ENCODE measurements at places on chromosomes 6 and 20.

GRCh38 chr6:155040901-155041650 lies 46.0 kb downstream of the TIAM2 start:
- DNase-seq, result peak; percentile 83

GRCh38 chr6:28802417-28803336 lies 121.1 kb downstream of the TRIM27 start:
- peak; percentile 72 for DNase-seq

DNA sequence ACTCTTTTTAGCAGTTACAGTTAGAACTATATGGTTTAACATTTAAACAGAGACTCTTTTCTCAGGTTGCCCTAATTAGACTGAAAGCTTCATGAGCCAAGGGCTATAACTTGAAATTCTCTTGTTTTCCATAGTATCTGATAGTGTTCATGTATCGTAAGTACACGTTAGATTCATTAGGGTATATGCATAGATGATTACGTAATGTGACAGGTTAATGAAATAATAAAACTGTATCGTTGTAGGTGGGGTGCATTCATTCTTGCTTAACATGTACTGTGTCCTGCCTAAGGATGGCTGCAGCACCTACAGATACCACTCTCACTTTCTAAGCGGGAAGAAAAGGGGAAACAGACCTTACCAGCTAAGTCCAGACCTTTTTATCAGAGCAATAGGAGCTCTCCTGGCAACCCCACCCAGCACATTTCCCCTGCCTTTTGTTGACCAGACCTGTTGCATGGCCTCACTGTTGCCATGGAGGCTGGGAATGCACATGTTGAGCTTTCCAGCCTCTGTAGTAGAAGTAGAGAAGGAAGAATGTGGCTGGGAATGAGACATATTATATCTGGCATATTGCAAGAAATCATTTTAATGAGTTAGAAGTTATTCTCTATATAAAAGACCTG lies 83.0 kb downstream of the MAP3K4 start:
- no peak for DNase-seq

DNA sequence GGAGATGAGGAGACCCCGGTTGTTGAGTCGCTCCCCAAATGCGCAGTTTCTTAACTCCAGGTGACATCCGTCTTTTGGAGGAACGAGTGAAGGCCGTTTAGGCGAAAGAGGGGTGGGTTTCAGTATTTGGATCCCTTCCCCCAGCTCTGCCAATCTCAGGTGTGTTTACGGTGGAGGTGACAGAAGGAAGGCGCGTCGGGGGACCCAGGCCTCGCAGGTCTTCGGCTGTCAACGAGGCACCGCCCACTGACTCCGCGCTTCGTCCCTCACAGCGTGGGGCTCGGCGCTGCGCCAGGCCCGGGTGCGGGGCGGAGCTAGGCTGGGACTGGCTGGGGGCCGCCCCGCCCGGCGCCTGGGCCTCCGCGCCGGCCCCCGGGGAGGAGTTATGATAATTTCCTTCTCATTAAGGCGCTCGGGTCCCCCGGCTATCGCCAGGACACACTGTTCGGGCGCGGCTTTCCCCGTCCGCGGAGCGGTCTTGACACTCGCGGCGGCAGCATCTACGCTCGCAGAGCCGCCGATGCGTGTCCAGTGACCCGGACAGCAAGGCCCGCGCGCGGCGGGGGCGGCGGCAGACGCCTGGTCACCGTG lies at the start of gene TFAP2C:
TSS of gene TFAP2C (plus strand) at position 434 of the 591 bp plus-strand sequence. CDS start 239 bp downstream, outside the sequence.
- peak; percentile 96 for DNase-seq

DNA sequence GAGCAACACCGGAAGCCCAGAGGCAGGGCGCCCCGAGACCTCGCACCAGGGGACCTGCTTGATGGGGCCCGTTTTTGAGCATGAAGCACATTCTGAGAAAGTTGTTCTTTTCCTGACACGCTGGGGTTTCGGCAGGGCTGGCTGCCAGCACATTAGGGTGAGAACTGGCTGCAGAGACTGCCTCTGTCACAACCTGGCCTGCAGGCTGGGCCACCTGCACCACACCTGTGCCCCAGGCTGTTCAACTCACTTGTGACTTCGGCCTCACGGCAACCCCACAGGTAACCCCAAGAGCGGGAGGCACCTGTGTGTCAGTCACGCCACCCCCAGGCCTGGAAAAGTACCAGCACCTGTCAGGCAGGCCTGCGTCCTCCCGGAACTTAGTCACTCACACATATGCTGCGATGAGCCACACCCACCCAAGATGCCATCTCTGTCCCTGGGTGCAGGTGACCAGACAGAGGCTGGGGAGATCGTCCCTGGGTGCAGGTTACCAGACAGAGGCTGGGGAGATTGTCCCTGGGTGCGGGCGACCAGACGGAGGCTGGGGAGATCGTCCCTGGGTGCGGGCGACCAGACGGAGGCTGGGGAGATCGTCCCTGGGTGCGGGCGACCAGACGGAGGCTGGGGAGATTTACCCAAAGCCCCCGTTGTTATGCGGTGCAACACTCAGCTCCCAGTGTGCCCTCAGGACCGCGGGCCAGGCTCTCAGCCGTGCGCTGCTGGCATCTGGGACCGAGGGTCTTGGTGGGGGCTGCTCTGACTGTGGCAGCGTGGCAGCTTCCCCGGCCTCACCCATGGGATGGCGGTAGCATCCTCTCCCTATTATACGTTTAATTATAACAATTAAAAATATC lies 82.5 kb upstream of the BHLHE23 start:
- peak; percentile 3 for DNase-seq

GRCh38 chr20:48381353-48382120 lies 446.3 kb downstream of the PREX1 start:
- no peak for DNase-seq

DNA sequence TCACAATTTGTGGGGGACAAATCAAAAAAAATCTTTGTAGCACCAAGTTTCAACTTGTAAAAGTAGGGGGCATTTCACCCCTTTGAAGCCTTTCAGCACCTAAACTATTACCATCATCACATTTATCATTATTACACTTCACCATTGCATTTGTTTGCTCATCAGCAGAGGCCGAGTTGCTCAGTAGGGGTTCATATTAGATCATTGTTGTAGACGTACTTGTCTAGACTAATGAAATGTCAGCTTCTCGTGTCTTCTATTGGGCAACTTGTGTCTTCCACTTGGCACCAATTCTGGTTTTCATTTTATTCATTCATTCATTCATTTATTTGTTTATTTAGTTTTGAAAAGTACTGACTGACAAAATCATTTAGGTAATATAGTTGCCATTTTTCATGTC lies 338.3 kb upstream of the KCNQ5 start:
- no peak for DNase-seq

DNA sequence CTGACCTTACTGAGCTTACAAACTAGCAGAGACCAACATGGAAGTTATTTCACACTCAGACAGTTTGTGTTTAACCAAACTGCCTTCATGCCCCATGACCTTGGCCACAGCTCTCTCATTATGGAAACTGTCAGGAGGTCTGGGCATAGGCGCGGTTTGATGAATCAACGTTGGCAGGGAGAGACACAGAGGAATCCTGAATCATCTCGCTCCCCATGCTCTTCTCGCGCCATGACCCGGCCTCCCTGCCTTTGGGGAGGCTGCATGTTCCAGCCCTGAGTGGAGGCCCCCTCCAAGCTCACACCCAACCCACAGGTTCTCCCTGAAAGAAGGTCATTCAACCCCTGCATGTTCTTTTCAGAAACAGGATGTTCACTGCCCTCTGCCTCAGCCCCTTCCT lies 15.9 kb upstream of the GDAP1L1 start:
- DNase-seq, result no peak

- no peak for DNase-seq
Measured at GRCh38 chr6:124868481-124868880, 93.8 kb upstream of the RNF217 start.

DNA sequence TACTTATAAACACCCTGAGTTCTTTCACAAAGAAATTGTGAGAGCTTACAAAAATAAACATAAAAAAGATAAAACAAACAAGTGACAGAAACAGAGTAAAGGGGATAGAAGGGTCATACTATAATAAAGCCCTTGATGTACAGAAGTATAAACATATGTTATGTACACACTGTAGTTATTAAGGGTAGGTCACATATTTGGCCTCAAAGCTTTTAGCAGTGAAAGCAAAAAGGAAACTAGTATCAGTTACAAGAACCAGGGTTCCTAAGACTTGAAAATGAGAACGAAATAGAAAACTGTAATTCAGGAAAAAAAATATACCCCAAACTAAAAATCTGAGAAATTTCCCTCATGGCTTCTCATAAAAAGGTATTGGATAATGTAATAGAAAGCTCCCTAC lies 380.6 kb downstream of the HDGFL1 start:
- no peak for DNase-seq

DNA sequence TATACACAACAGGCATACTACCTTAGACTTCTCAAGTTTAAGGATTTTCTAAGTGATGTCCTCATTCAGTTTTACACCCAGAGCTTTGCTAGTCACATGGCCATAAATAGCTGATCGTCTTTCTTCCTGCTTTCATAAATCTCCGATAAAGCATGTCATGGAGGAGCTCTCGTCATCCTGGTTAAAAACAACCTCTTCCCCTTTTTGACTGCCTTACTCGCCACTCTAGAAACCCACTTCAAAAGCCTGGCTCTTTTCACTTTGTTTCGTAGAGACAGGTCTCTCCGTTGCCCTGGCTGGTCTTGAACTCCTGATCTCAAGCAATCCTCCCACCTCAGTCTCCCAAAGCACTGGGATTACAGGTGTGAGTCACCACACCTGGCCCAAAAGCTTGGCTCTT lies 67.0 kb upstream of the SMIM29 start:
- DNase-seq, result no peak

- no peak for DNase-seq
Measured at GRCh38 chr6:86203044-86203443, 560.4 kb upstream of the SYNCRIP start.

GRCh38 chr6:159533568-159533967 lies 159.5 kb downstream of the SOD2 start:
- DNase-seq, result no peak

DNA sequence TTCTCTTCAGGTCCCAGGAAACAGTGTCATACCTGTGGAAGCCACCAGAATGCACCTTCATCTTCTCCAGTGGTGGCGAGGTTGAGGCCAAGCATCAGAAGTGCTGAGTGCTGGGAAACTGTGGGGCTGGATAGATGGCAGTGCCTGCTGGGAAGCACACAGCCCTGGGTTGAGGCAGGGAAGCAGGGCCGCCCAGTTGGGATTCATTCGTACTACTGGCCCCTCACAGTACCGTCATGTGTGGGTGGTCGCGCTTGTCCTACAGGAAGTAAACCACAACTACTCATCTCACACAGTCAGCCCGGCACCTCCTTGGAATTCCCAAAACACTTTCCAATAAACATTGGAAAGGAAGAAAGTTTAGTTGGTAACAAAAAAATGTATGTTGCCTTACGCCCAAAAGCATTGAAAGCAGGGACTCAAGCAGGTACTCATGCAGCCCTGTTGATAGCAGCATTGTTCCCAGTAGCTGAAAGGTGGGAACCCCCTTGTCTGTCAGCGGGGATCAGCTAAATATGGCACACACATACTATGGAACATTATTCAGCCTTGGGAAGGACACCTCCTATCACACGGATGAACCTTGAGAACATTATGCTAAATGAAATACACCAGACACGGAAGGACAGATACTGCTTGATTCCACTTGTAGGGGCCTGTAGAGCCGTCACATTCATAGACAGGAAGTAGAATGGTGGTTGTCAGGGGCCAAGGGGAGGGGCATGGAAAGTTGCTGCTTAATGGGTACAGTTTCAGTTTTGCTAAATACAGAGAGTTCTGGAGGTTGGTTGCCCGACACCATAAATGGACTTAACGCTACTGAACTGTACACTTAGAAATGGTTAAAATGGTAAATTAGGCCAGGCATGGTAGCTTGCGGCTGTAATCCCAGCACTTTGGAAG lies 162.7 kb downstream of the MTHFD1L start:
- no peak for DNase-seq

DNA sequence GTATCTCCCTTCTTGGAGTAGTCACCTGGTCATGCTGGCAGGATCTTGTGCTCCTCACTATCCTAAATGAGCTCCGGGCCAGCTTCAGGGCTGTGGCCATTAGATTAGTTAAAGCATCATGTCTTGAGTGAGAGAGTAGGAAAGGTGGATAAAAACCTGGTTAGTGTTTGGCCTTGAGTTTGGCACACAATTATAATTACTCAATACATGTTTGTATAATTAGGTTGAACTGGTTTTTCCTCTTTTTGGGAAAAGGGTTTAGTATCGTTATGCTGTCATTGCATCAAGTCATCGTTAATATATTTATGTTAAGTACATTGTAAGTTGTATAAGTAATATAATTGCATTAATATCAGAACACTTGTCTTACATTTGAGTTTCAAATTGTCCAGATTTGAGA lies 126.3 kb downstream of the CDKAL1 start:
- DNase-seq, result no peak

DNA sequence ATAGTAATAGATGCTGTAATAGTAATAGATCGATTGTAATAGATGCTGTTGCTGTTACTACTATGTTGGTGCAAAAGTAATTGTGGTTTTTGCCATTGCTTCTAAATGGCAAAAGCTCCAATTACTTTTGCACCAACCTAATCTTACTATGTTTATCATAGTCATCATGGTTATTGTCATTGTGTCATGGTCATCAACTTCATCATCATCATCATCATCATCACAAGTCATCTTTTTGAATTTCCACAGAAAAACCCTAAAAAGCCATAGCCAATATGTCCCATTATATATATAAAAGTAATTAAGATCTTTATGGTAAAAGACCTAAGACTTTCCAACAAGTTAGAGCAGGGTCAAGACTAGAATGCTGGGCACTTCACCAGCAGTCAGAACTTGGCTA lies 435.1 kb upstream of the MARCKS start:
- DNase-seq, result no peak

DNA sequence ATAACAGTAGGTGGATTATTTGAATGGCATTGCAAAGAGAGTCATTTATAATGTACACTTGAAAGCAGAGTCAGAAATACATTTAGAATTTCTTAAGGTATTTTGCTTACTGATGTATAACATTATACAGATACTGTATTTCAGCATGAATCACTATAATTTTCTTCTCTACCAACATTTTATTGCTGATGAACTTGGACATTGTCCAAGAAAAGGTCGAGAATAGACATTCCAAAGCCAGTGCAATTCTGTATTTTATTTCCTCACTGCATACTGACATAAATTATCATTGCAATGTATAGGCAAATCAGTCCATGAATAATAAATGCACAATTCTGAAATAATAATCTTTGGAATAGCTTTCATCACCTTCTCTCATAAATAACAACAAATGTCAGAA lies 1420.0 kb upstream of the EYS start:
- DNase-seq, result peak; percentile 59

- no peak for DNase-seq
Measured at GRCh38 chr6:34455831-34456230, 10.0 kb upstream of the PACSIN1 start.

Measured in HAP-1 (cell line).